ENCODE measurements at places on chromosomes 3 and 15. TPM values are rescaled to one million over a fixed set of nuclear protein-coding genes. Genes with fewer than 3 reads are reported as not detected.

The GRAMD1C gene
- 12.6 TPM for total RNA-seq

The PDIA5 gene
- 3.9 TPM for total RNA-seq

DNA sequence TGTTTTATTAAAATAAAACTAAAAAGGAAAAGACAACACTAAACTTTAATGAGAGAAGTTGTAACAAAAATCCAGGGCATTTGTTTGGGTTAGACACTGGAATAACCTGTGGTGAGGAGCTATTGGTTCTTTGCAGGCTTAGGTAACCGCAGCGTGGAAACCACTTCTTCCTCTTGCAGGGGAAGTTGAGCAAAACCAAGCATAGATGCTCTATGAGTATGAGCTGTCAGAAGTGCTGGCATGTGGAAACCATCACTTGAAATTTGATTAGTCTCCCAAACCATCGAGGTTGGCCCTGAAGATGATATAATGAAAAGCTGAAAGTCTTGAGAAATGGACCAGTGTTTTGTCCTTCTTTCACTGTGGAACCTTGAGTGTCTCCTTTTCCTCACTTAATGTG, 127.1 kb upstream of the RBMS3 start:
- no peak for DNase-seq

GRCh38 chr15:48292458-48292857, 38.8 kb upstream of the DUT start:
- DNase-seq: no peak

DNA sequence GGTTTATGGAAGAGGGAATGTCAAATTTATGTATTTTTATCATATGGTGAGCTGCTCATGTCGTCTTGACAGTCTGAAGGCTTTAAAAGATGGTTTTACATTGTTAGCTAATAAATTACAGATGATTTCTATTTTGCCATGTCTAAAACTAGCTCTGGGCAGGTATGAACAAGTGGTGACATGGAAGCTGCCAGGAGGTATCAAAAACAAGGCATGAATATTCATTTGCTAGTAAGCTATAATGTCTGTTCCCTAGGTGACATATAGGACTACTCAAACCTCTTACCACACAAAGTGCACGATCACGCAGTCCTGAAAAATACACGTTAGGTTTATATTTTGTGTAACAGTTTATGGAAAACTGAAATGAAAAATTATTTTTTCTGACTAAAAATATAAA, 34.8 kb downstream of the ST3GAL6 start:
- no peak for DNase-seq

DNA sequence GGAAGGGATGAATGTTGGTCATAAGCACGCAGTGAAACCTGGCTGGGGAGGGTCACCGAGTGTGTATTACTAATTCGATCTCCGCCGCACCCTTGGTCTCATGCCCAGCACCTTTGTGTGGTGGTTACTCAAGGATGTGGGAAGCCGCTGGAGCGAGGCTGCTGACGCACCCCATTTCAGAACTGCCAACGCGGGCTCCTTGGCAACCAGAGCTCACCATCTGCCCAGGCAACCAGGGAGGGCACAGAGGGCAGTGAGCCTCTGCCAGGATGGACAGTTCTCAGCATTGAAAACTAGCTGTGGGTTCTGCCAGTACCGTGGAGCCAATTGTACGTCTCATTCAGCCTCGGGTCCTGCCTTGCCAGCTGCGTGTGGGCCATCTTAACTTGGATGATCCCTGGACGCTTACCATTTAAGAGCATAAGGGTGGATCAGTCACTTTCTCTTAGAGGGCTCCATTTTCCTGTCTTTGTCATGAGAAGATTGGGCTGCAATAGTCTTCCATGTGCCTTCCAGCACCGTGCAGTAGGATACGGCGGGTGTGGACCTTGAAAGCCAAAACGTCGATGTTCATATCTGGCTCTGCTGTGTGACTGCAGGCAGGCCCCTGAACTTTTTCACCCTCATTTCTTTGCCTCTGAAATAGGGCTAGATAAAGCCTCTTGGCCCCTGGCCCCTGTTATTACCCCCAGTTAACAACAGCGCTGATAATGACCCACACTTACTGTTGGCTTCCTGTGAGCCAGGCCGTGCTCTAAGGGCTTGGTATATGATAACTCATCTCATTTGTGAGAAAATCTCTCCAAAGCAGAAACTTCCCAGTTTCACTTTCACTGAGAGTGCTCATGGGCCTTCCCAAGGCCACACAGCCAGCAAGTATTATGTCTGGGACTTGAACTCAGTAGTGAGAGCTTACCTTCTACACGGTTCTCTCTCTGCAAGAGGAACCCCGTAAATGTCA, 238.8 kb downstream of the OPA1 start:
- peak; percentile 9 for DNase-seq

All from esophagus squamous epithelium (tissue), 5 donors.